Hepatic stellate cell (primary cell): ENCODE measurements at places on chromosomes 5 and 9.
A peak's percentile ranks its signal among the peaks of the same experiment; 100 is the strongest.

DNA sequence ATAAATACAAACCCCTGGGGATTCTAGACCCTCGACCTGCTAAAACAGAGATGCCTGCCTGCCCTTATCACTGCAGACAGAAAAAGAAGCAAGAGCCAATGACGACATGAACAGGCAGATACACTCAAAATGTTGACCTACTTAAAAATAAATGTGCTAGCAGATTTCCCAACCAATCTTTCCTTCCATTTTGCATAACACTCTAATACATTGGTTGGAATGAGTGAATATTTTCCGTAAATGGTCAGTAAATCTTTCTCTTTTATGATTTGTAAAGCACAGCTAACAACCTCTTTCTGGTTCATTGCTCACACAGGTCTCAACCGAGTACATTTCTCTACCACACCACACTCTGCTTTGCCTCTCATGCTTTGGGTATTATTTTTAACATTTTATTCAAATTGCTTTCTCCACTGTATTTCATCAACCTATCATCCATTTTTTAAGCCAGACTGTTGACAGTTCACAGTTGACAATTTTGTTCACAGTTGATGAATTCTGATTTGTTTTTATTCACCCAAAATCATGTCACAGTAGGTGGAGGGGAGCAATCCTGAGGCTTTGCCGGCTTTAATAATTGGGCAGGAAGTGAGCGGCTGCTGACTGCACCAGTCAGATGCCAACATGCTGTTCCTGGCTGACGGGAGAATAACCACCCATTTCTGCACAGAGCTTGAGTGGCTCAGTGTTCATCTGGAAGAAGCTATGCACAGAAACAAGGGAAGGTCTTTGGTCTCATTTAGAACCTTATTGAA is 426.6 kb downstream of the SPOCK1 start:
- DNase-seq, result no peak

- no peak for DNase-seq
These were observed 11.6 kb upstream of the FBP1 start for GRCh38 chr9:94650949-94651348.

- no peak for DNase-seq
These were observed 105.6 kb upstream of the CCDC112 start for GRCh38 chr5:115402092-115402491.

- no peak for DNase-seq
These were observed 367.5 kb upstream of the BRINP1 start for GRCh38 chr9:119736491-119737454.

GRCh38 chr9:116149844-116150243 is 3.7 kb upstream of the PAPPA start:
- DNase-seq, result no peak

DNA sequence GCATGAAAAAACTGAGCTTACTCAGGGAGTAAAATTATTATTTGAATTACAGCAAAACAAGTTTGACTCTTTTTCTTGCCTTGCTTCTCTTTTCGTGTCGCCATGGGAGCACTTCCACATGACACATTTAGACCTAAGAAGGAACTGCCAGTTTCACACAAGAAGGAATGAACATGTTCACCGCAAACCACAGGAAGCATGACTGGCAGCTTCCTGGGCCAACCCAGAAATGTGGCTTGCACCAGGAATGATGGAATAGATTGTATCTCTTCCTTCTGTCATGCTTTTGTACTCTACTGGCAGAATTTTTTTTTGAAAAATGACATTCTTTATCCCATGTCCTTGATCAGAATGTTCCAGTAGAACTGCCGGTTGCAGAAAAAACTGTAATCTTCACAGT is 32.9 kb upstream of the MAN2A1 start:
- DNase-seq, result peak; percentile 42

DNA sequence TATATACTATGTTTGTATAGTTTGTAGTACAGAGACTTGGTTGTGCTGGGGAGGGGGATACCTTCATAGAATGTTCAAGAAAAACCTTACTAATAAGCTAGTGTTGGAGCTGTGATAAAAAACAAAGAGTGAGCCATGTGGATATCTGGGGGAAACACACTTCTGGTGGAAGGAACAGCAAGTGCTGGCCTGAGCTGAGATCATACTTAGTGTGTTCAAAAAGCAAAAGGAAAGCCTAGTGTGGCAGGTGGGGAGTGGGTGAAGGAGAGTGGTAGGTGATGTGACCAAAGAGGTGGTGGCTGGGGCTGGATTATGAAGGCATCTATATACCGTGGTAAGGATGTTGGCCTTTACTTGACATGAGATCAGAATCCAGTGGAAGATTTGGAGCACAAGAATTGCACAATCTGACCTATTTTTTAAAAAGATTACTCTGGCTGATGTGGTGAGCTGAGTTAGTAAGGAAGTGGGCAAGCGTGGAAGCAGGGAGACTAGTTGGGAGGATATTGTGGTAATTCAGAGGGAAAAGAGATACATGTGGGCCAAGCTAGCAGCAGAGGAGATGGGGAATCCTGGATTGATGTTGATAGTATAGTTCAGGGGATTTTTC is 26.6 kb downstream of the PALM2AKAP2 start:
- no peak for DNase-seq

DNA sequence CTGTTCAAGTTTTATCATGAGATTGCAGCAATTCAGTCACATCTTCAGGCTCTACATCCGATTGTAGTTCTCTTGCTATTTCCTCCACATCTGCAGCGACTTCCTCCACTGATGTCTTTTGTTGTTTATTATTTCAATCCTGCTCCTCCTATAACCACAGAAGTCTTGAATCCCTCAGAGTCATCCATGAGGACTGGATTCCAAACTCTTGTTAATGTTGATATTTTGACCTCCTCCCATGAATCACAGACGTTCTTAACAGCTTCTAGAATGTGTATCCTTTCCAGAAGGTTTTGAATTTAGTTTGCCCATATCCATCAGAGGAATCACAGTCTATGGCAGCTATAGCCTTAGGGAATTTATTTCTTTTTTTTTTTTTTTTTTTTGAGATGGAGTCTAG is 3.6 kb downstream of the FBXO38 start:
- DNase-seq, result peak; percentile 53

- DNase-seq, result no peak
These were observed 126.8 kb downstream of the STK32A start for GRCh38 chr5:147361441-147362175.

- DNase-seq, result peak; percentile 41
These were observed 12.9 kb downstream of the OR2V2 start for GRCh38 chr5:181160152-181160754.

- no peak for DNase-seq
These were observed 42.1 kb downstream of the CDC42SE2 start for GRCh38 chr5:131305906-131306305.

- peak; percentile 63 for DNase-seq
These were observed 53.6 kb downstream of the ERGIC1 start for GRCh38 chr5:172887692-172888091.

DNA sequence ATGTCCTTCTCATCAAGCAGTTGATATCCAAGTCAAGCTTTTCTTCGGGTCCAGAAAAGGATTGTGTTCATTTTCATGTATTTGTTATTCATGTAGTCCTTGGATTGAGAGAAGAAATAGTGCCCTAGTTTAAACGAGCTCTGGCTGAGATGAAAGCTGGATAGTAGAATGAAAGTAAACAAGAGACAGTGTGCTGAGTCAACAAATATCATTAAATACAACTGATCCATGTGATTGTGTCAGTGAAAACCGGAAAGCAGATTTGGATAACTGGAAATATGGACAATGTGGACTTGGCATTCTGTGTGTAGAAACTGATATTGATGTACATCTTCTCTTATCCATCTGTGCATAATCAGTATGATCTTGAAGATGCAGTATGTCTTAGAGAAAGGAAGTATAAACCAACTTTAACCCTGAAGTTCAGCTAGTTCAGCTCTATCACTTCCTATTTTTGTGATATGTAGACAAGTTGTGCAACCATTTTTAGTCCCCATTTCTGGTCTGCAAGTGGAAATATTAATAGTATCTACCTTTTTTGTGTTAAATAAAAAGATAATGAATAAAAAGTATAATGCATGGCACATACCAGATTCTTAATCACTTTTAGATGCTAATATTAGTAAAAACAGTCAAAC is 4.4 kb downstream of the MUSK start:
- DNase-seq, result no peak

DNA sequence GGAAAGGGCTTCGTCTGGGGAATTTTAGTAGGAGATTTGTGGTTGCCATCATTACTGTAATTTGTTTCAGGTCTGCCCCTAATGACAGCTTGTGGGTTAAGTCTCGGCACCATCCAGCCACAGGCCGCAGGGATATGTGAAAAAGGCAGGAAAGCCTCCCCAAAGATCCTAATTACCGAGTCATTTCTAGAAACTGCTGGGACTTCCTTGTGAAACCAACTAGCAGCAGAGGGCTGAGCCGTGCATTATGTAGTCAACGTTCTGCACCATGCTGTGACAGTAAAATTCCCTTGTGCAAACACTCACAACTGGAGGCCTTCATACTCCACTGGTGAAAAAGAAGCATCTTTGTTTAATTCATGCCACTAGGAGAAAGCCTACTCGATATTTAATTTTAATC is 230.3 kb downstream of the MPDZ start:
- DNase-seq, result no peak

GRCh38 chr9:27339661-27340284 is 42.8 kb upstream of the EQTN start:
- no peak for DNase-seq

- DNase-seq, result no peak
These were observed 75.3 kb downstream of the LHFPL2 start for GRCh38 chr5:78573318-78573717.

GRCh38 chr9:74803376-74804017 is 84.2 kb downstream of the TRPM6 start:
- no peak for DNase-seq

DNA sequence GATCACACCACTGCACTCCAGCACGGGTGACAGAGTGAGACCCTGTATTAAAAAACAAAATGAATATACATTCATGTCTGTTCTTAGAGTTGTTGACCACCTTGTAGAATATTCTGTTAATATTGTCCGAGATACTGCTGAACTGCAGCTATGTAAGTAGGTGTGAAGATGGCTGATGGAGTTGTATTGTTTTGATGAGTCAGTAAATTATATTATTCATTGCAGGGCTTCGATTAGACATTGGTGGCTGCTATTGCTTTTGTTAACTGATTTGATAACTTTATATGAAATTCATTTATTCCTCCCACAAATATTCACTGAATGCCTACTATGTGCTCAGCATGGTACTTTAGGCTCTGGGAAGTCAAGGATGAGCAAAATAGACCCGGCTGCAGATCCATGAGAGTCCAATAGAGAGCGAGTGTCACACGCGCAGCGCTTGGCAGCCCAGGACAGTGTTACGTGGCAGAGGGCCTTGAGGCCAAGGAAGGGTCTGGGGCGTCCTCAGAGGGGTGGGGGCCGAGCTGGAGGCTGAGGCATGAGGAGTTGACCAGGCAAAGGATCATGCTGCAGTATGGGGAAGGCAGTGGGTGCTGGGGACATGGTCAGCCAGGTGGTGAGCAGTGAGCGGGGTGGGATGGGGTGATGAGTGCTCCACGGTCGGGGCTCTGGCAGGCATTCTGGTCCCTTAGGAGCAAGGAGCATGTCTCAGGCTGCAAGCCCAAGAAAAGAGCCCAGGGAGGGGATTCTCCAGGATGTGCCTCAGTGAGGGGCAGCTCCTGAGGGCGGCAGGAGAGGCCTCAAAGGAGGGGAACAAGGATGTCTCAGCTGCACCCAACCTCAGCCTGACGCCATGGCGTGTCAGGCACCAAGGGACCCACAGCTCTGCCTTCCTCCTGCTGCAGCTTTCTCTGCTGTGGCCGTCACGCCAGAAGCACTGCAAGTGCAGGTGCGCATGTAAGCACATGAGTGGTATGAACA is 243.5 kb downstream of the GADD45G start:
- no peak for DNase-seq

- no peak for DNase-seq
These were observed 177.6 kb upstream of the IER5L start for GRCh38 chr9:129355631-129356030.

DNA sequence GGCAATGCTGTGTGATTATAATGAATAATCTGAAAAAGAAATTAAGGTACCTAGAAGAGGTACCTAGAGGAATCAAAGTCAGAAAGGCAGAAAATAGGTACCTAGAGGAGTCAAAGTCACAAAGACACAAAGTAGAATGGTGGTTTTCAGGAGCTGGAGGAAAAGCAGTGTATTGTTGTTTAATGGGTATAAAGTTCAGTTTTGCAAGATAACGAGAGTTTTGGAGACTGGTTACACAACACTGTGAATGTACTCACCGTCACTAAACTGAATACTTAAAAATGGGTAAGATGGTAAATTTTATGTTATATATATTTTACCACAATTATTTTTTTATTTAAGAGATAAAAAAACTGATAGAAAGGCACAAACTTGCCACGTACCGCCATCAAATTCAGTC is 57.0 kb downstream of the FBXL17 start:
- no peak for DNase-seq

DNA sequence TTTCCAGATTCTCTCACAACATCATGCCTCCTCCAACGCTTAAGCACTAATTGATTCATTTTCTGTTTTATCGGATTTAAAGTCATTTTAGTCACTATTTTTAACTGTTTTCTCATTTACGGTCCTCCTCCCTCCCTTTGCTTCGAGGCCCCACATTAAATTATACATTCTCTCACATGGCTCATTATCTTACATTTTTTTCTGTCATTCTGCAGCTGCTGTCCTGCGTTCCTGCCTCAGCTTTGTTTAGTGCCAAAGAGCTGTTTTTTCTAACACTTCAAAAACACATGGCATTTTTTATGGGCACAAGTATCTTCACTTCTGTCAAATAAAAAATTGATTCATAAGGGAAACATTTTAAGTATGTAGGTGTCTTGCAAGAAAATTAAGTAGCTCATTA is 130.1 kb upstream of the FST start:
- DNase-seq, result no peak

- no peak for DNase-seq
These were observed 44.5 kb upstream of the ANGPTL2 start for GRCh38 chr9:127166651-127167524.

DNA sequence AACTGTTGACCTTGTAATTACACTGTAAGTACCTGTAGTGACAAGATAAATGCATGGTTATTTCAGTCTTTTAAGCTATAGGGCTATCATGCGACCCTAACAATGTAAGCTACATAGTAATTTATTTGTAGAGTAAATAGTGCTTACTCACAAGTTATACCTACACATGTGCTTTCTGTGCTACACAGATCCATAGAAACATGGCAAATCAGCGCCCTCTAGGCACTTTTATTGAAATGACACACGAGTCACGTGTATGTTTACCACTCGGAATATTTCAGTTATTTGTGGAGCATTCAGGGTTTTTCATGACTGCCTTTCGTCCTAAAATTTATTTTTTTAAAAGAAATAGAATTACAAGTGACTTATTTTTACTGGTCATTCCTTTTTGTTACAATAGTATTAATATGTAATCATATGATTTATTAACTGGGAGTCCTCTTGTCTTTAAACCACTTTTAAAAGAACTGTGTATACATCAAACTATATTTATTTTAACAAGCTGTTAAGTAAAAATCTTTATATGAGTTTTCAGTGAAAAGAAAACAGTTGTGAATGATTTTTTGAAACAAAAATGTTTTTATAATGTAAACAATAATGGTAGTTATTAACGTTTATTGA is 1242.3 kb upstream of the WWC1 start:
- no peak for DNase-seq

- no peak for DNase-seq
These were observed 601.8 kb upstream of the ZNF608 start for GRCh38 chr5:125348221-125348692.

GRCh38 chr5:171675511-171675910 is 110.1 kb upstream of the SMIM23 start:
- DNase-seq, result no peak
